ENCODE measurements at places on chromosomes 7 and 10. TPM values are rescaled to one million over a fixed set of nuclear protein-coding genes. Genes with fewer than 3 reads are reported as not detected.

- peaks cover 4% of the 10 kb centered on the region for H3K4me1 ChIP-seq
- no peak overlapping the region for H3K4me3 ChIP-seq
- H3K27me3 ChIP-seq: peaks cover 16% of the 10 kb centered on the region
- H3K36me3 ChIP-seq: no peaks in the 10 kb centered on the region
- H3K27ac ChIP-seq: no peak overlapping the region
Observed at GRCh38 chr10:77664008-77664407, 26.4 kb upstream of the KCNMA1 start.

DNA sequence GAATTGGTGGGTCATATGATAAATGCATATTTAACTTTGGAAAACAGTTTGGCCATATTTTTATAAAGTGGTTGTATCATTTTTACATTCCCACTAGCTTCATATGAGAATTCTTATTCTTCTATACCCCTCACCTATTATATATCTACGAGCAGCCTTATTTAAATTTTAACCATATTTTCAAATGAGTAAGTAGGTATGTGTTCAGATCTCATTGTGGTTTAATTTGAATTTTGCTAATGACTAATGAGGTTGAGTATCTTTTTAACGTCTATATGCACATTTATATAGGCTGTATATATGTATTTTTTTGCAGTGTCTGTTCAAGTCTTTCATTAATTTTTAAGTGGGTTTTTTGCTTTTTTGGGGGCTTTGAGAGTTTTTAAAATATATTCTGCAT lies 14.2 kb downstream of the RAB18 start:
- H3K27ac ChIP-seq: no peak overlapping the region
- no peak for DNase-seq
- H3K27me3 ChIP-seq: no peaks in the 10 kb centered on the region
- peaks cover 3% of the 10 kb centered on the region for H3K4me1 ChIP-seq
- H3K36me3 ChIP-seq: peaks cover 8% of the 10 kb centered on the region

DNA sequence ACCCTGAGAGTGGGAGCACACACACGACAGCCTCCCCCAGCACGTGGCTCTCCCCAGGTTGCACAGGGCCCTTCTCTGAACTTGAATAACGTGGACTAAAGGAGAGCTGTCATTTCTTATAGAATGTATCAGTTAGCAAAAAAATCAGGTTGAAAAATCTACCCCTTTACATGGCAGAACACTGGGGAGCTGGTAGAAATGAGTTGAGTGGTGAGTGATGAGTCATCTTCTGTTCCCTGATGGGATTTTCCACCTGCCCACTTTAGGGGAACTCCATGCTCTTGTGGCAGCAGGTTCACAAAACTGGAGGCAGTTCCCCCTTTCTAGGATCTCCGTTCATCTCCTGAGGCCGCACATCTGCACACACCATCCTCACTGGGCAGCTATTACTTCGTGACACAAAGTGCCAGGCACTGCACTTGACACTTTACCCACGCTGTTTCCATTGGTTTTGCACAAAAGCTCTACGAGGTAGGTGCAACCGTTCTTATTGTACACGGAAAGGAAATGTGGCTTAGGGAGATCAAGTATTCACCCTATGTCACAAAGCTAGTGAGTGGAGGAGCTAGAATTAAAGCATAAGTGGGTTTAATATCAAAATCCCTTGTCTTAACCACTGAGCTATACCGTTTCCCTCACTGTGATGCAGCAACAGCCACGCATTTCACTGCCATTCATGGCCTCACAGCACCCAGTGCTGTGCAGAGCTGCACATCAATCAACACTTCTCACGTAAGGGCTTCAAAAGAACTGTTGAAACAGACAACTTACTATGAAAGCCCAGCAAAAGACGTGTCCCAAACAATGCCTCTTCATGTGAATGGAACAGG lies 80.2 kb downstream of the RNF216 start:
- no peak overlapping the region for H3K4me3 ChIP-seq
- peaks cover 28% of the 10 kb centered on the region for H3K36me3 ChIP-seq
- no peaks in the 10 kb centered on the region for H3K27me3 ChIP-seq
- peak; percentile 66 for DNase-seq

- H3K27ac ChIP-seq: no peak overlapping the region
- no peaks in the 10 kb centered on the region for H3K27me3 ChIP-seq
- peak overlapping the region; percentile 73 for H3K4me3 ChIP-seq
- H3K4me1 ChIP-seq: peaks cover 5% of the 10 kb centered on the region
Observed at GRCh38 chr7:100483090-100483721, 521 bp upstream of the NYAP1 start.

DNA sequence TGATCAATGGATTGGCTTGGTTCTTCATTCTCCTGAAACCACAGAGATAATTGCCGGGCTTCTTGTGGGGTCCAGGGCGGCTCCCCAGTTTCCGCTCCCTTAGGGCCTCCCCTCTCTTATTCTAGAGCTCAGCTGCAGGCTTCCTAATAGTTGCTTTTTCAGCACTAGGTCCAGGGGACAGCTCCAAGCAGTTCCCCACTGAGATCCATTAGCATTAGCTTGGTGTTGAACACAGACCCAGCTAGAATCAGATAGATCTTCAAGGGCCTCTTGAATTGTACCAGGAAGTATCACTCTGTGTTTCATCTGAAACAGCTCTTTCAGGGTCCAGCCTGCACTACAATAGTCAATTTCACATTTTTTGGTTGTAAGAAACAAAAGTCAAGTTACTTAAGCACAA lies 238.7 kb downstream of the SEC23IP start:
- H3K27me3 ChIP-seq: no peaks in the 10 kb centered on the region
- no peak for DNase-seq
- H3K27ac ChIP-seq: no peak overlapping the region

OR6B1 gene
- polyA plus RNA-seq: not detected

GRCh38 chr10:129877773-129878371 lies 86.2 kb downstream of the EBF3 start:
- no peaks in the 10 kb centered on the region for H3K4me1 ChIP-seq
- peaks cover 1% of the 10 kb centered on the region for H3K36me3 ChIP-seq
- H3K4me3 ChIP-seq: no peak overlapping the region
- no peaks in the 10 kb centered on the region for H3K27me3 ChIP-seq

- no peak overlapping the region for H3K27ac ChIP-seq
- no peak overlapping the region for H3K4me3 ChIP-seq
- peaks cover 9% of the 10 kb centered on the region for H3K4me1 ChIP-seq
- peaks cover 21% of the 10 kb centered on the region for H3K36me3 ChIP-seq
Observed at GRCh38 chr7:74231232-74231590, 21.4 kb downstream of the LAT2 start.

- H3K27me3 ChIP-seq: no peaks in the 10 kb centered on the region
- peaks cover 59% of the 10 kb centered on the region for H3K36me3 ChIP-seq
- no peak for DNase-seq
- no peak overlapping the region for H3K27ac ChIP-seq
- no peak overlapping the region for H3K4me3 ChIP-seq
Observed at GRCh38 chr7:100111914-100112313, 7.2 kb downstream of the TAF6 start.

DNA sequence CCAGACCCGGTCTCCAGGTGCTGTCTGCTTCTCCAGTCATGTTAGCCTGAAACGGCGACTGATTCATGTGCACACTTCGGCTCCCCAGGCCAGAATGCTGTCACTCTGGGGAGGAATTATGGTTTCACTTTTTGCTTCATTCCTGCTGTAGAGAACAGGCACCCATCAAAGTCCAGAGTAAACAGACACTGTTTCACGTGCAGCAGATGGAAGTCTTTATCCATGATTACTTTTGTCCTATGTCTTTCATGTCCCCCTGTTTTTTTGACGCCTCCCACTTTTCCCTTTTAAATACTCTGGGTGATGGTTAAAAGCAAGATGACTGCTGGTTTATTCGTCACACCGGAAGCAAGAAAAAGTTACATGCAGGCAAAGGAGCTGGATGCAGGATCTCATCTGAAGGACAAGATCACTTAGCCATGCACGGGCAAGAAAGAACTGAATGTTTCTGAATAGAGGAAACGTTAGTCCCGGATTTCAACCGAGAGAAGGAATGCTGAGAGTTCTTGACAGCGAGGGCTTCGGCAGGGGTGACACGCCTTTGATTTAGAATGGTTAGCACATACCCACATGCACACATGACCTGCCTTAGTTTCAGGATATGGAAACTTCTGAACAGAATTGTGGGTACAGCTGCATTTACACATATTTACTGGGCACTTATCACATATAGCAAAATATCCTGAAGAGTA lies 250.0 kb upstream of the KLF6 start:
- H3K4me1 ChIP-seq: peaks cover 4% of the 10 kb centered on the region
- no peaks in the 10 kb centered on the region for H3K36me3 ChIP-seq
- peak; percentile 41 for DNase-seq
- peak overlapping the region; percentile 23 for H3K27ac ChIP-seq

PARP12 gene
- polyA plus RNA-seq: 11.3 TPM

DNA sequence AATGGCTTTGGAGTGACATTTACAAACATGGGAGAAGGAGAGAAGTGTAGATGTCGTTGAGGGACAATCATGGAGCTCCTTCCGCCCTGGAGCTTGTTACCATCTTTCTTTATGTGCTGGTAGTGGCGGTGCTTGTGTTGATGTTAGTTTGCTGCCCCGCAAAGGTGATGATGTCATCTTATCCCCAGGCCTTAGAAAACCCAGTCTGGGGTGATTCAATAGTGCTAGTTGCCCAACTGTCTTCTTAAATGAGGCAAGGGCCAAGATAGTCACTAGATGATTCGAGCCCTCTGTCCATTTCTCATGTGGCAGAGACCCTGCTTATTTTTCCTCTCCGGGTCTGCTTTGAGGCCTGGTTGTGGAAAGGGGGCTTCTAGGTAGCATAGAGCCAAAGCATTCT lies 277.4 kb downstream of the CCSER2 start:
- no peak overlapping the region for H3K4me3 ChIP-seq
- no peak for DNase-seq
- H3K27ac ChIP-seq: no peak overlapping the region
- no peaks in the 10 kb centered on the region for H3K4me1 ChIP-seq

KIAA1549 gene
- 3.2 TPM for polyA plus RNA-seq

GRCh38 chr7:92056286-92056685 lies 78.0 kb downstream of the CYP51A1 start:
- no peak overlapping the region for H3K27ac ChIP-seq
- no peak overlapping the region for H3K4me3 ChIP-seq
- DNase-seq: no peak
- no peaks in the 10 kb centered on the region for H3K4me1 ChIP-seq
- H3K27me3 ChIP-seq: no peaks in the 10 kb centered on the region

DNA sequence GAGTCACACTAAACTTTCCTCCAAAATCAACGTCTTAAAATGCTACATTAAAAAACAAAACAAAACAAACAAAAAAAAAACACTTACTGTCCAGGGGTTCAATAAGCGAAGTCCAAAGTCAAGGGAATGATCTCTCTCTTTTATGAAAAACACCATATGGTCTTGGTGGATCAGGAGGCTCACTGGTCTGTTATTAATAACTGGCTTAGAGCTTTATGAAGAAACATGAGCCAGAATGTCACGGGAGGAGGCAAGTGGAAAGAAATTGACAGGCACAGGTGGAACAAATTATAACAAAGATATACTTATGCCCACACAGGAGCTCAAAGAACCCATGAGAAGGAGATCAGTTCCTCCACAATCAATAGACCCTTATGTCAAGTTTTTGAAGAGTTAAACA lies at the start of gene MRLN:
TSS of gene MRLN (minus strand) at position 189 of the 400 bp plus-strand sequence.
- DNase-seq: no peak
- peaks cover 2% of the 10 kb centered on the region for H3K4me1 ChIP-seq
- H3K36me3 ChIP-seq: no peaks in the 10 kb centered on the region
- peaks cover 4% of the 10 kb centered on the region for H3K27me3 ChIP-seq
- no peak within 1 kb of the TSS for H3K27ac ChIP-seq
- no peak within 1 kb of the TSS for H3K4me3 ChIP-seq
